ENCODE measurements at places on chromosomes 2 and 18.

DNA sequence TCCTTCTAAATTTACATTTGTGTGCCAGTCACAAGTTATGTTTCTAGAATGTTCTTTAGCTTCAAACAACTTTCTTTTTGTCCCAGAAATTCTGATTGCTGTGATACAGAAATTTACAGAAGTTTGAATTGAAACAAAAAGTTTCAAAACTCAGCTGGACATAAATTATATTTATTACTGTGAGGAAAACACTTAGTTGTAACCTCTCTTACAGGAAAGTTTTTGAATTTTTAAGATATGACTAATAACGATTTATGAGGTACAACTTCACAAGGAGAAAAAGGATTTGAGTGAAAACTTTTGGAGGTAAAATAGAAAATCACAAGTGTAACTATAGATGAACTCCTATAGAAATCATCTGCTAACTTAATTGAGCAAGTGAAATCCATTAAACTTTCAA, 205.3 kb downstream of the TMEM247 start:
- DNase-seq, result no peak

DNA sequence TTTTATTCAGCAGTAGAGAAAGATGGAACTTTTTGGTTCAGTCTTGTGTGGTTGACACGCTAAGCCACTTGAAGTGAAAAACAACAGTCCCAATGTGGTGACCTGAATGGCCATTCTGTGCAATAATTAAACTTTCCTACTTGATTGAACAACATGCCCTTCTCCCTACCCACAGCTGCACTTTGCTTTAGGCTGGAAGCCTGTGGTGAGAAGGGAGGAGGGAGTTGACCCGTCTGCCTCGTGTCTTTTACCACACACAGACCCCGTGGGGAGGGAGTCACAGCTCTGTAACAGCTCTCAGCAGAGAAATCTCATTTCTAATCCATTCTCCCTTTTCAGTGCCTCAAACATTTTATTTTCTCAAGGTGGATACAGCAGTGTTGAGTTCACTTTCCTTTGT, 138.2 kb upstream of the PKDCC start:
- no peak for DNase-seq

DNA sequence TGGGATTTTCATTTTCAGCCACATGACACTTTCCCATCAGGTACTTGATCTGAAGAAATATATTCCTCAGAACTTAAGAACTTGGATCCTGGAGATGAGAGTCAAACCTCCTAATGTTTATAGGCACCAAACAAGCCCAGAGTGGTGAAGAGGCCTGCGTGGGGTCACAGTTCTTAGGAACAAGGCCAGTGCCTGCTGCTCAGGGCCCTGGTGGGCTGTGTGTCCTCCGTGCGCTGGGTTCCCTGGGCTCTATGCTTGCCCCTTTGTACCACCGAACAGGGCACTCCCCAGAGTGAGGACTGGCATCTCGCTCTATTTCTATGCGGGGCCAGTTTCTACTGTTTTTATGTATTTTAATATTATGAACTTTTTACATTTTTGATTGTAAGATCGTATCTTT, 76.0 kb upstream of the RBM44 start:
- no peak for DNase-seq

GRCh38 chr18:13612196-13612997, 114.0 kb downstream of the FAM210A start:
- DNase-seq, result no peak

- no peak for DNase-seq
Observed at GRCh38 chr18:49798001-49798400, 15.3 kb downstream of the ACAA2 start.

DNA sequence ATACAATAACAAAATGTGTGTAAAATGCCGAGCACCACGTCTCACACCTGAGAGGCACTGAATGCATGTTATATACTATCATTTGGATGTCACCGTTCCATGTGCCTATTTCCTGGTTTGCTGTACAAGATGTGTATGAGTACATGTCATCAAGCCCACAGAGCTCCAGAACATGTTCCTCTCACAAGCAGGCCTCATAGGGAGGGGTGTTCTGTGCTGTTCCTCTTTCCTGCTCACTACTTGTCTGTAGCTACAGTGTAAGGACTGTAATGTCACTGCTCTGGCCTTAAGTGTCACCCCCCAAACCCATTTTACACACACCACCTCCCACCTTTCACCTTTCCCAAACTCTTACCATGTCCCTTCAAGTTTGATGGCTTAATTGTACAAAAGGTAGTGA, 1.8 kb downstream of the AFF3 start:
- no peak for DNase-seq

DNA sequence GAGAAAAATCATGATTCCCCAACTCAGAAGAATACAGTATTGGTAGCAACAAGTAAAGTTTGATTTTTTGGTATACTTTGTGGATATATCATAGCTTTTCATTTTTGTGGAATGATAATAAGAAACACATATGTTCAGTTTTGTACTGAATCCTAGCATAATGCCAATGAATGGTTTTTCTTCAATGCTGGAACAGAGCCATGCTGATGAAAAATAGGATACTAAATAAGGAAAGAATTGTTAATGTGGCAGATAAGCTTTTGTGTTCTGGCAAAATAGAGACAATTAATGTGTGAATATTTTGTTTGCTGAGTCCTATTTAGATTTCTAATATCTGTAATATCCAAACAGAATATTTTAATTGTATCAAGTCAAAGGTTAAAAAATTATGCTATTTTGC, 21.9 kb downstream of the CD28 start:
- DNase-seq, result no peak

DNA sequence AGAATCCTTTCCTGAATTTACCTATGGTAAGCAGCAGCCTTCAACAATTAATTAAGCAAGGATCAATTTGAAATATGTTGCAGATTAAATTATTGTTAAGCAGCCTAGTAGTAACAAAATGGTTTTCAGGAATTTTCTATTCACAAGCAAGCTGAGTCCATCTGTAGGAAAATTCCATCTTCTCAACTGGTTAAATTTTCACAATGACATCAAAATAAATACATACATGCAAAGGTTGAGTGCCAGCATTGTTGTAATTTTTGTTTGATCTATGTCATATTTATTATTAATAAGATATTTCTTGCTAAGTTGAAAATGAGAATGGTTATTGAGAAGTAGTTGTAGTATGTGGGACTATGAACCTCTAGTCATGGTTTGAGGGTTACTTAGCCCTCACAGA, 15.3 kb upstream of the TFPI start:
- no peak for DNase-seq

DNA sequence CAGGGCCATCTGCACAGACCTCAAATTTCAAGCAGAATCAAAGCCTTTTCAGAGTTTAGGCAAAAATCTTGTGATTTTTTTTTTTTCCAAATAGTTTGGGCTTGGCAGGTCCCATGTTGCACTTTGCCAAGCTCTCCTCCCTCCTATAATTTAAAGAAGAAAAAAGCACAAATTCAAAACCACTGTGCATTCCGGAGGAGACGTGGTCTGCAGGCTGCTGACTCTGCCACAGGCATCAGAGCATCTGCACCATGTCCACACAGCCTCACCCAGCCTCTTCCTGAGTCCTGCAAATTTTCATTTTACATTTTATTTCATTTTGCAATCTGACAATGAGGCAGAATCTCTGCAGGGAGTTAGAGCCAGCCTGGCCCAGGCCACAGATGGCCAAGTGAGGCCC, 15.7 kb upstream of the GPC1 start:
- DNase-seq, result no peak

DNA sequence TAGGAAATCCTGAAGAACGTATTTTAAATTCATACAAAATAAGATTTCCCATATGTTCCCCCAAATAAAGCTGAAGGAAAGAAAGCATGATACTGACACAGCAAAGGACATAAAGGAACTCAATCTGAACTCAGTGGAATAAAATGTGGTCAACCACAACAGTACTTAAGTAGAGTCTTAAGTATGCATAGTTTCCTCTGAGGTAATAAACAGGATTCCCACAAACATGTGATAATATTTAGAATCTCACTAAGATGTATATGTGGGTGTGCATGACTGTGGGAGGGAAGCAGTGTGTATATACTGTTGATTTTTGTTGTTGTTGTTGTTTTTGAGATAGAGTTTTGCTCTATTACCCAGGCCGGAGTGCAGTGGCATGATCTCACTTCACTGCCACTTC, 69.3 kb downstream of the NOL10 start:
- no peak for DNase-seq

Data from hepatocyte (in vitro differentiated cells).